Activated CD8-positive, alpha-beta memory T cell treated with anti-CD3 and anti-CD28 coated beads, Interleukin-2, amount 10 ng/mL, durations not matched to agents 7 days and 5 days (primary cell): ENCODE measurements at places on chromosomes 12 and 14. TPM values are rescaled to one million over a fixed set of nuclear protein-coding genes. Genes with fewer than 3 reads are reported as not detected.

The CCDC177 gene
- not detected for total RNA-seq

The TAS2R10 gene
- 0.29 TPM for total RNA-seq

The NPAS3 gene
- not detected for total RNA-seq

GRCh38 chr14:73695997-73696396 lies 18.2 kb downstream of the PNMA1 start:
- no peak for DNase-seq

DNA sequence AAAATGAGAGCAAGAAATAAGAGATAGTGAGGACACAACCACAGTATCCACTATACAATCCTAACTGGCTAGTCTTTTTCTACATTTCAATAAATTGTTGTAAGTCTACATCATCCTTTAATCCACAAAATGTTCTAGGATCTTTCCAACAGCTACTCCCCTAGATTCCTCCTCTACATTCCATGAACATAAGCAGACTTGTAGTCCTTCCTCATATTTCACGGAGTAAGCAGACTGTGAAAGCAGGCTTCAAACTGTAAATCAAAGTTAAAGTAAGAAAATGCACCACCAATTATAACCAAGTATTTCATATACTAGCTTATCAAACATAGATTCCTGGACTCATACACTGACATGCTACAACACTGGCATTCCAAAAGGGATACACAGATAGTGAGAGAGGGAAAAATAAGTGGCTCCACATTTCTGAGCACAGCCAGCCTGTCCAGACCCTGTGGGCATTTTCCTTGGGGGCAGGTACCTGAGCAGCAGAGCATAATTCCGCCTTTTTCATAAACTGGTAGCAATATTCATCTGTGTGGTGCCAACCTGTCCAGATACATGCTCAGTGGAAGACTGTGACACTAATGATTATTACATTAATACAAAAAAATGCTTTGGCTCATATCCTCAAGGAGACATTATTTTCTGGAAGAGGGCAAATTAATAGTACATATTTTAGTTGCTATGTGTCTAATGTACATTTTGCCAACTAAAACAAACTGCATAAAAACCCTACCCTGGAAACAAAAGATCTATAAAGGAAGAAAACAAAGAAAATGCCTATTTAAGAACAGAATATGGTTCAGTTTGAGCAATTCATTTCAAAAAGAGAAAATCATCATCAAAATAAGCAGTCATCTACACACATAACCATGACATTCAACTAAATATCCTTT lies 113.3 kb upstream of the FSCB start:
- no peak for DNase-seq

- no peak for DNase-seq
These were observed 346.9 kb upstream of the FKBP4 start for GRCh38 chr12:2447861-2448260.
